ENCODE measurements at places on chromosomes 7 and 10.
A peak's percentile ranks its signal among the peaks of the same experiment; 100 is the strongest.

- DNase-seq: no peak
These were observed 151.6 kb upstream of the UNC5B start for GRCh38 chr10:71060476-71061426.

- DNase-seq: no peak
These were observed 629.1 kb downstream of the PARD3 start for GRCh38 chr10:34185998-34186397.

- no peak for DNase-seq
These were observed 121.3 kb downstream of the ADCY1 start for GRCh38 chr7:45695249-45695995.

GRCh38 chr7:96059075-96059474 lies 262.8 kb downstream of the SLC25A13 start:
- no peak for DNase-seq

- DNase-seq: no peak
These were observed 21.8 kb downstream of the SLC35G1 start for GRCh38 chr10:93915598-93915997.

GRCh38 chr7:28954471-28954870 lies 3.7 kb downstream of the TRIL start:
- no peak for DNase-seq

- DNase-seq: no peak
These were observed 51.2 kb downstream of the MICU1 start for GRCh38 chr10:72574636-72575035.

DNA sequence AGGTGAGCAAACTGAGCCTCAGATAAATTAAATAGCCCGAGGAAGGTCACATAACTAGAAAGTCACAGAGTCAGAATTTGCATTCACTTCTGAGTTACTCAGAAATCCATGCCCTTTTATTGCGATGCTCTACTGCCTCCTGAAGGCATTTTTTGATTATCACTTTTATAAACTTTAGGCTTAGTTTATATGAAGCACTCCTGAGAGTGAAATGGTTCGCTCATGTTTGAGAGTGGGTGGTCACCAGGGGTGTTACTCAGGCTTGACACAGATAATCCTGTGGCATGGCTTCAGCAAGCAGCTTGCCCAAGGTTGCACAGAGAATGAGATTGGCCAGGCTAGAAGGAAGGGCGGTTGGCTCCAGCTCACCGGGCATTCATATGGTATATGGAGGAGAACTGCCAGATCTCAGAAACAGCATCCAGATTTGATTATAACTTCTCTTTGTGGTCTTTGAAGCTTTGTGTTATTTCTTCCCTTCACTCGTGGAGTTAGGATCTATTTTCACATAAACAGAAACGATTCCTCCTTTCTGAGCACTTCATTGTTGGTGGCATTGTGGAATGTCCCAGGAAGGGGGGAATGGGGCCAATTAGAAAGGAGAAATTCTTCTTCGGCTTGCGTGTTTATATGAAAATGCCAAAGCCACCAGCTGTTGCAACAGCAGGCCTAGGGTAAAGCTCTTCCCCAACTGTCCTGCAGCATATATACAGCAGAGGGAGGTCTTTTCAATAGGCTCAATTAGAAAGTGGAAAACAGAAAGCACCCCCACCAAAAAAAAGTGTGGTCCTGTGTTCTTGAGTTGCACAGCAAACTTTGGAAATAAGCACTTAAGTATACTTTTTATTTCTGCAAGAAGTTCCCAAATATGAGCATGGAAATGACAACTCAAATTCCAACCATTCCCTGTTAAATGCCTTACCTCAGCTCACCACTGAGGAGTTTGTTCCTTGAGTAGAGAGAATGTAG lies 628.8 kb downstream of the SUGCT start:
- DNase-seq: no peak

GRCh38 chr7:13240349-13240748 lies 552.9 kb downstream of the ARL4A start:
- DNase-seq: no peak

- no peak for DNase-seq
These were observed 70.8 kb downstream of the LRRC17 start for GRCh38 chr7:102983602-102984001.

GRCh38 chr7:29239638-29240037 lies 45.1 kb downstream of the CHN2 start:
- peak; percentile 19 for DNase-seq

GRCh38 chr10:125149036-125149679 lies 11.2 kb downstream of the CTBP2 start:
- DNase-seq: peak; percentile 83

- DNase-seq: no peak
These were observed 507 bp downstream of the STN1 start for GRCh38 chr10:103917302-103918052.

- no peak for DNase-seq
These were observed 43.4 kb upstream of the ITGB8 start for GRCh38 chr7:20287317-20287716.

DNA sequence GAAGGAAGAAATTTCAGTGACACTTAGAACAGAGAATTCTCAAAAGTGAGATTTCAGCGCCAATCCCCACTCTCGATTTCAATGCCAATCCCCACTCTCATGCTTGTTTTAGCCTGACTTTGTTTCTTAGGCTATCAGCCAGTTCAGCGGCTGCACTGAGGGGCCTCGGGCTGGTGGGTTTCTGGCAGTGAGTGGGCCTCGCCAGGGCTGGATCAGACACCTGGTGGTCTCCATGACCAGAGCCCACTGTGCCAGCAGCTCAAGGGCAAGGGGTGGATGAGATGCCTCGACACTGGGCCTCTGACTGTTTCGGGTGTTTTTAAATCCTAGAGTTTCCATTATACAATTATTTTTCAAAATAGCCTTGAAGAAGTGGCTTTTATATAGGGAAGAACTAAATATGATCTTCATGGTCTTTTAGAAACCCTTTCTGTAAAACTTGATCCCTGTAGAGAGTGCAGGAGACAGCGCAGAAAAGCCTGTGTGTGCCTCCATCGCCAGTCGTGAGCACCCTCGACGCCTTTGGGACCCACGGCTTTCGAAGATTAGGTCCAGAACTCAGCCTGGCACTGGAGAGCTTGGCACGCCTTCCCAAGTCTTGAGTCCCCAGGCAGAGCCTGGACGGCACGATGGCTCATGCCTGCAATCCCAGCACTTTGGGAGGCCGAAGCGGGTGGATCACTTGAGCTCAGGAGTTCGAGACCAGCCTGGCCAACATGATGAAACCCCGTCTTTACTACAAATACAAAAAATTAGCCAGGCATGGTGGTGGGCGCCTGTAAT lies 76.2 kb downstream of the INPP5A start:
- DNase-seq: no peak

DNA sequence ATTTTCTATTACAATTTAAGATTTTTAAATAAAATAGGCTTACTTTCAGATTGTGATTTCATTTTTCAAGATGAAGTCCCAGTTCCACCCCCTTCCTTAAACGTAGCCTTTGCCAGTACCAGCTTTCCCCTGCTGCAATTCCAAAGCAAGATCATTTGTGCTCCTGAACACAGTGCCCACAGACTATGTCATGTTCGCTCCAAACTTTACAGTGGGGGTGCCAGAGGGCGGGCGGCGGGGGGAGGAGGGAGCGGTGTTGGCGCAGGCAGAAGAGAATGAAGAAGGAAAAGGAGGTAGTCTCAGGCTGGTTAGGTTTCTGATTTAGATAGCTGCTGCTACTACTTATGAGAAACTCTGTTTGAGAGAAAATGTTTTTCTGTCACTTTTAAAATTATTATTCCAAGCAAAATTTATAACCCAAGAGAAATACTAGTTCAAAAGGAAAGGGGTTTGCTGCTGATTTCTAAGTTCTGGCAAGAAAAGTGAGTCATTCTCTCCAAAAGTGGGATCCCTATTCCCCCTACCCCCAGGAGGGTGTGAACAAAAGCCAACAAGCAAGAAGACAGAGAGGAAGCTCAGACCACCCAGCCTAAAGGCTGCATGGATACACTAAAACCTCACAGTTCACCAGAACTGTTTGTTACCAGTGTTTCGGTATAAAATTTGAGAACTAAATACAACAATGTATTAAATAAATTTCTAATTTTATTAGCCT lies 109.6 kb downstream of the SRPK2 start:
- DNase-seq: no peak

DNA sequence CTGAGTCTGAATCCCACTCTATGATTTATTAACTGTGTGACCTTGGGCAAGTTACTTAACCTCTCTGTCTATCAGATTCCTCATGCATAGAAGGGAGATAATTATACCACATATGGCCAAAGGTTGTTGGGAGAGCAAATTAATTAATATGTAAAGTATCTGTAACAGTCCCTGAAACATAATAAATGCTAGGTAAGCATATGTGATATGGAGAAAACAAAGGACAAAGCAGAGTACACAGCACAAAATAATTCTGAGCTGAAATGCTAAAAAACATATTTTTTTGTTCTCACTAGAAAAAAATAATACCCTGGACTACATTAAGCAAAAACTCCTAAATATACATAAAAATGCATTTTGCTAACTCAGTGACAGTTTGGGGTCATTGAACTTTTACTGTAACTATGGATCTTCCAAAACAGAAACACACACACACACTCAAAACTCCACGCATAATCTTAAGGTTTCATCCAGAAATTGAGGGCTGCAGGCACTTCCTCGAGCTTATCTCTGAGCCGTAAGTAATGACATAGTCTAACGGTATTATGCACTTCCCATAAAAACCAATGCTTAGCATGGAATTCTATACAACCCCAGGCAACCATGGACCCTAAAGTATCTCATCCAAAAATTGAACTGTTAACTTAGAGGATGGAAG lies 201.7 kb upstream of the PTN start:
- no peak for DNase-seq

DNA sequence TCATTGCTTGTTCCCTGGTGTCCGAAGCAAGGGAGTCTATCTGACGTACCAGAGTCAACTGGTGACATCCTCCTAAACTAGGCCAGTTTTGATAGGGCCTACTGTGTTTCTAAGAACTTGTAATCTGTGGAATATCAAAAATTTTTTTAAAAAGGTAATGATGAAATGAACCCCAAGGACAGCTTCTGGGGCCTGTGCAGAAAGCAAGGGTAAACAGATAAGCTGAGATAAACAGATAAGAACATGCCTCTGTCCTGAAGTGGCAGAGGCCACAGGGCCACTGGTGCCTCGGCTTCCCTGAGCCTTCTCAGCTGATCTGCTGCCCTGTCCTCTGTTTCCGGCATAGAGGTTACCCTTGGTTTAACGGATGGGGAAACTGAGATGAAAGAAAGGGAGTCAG lies 8.8 kb downstream of the GRK5 start:
- DNase-seq: no peak

- no peak for DNase-seq
These were observed 26.9 kb upstream of the MKLN1 start for GRCh38 chr7:131300572-131301466.

DNA sequence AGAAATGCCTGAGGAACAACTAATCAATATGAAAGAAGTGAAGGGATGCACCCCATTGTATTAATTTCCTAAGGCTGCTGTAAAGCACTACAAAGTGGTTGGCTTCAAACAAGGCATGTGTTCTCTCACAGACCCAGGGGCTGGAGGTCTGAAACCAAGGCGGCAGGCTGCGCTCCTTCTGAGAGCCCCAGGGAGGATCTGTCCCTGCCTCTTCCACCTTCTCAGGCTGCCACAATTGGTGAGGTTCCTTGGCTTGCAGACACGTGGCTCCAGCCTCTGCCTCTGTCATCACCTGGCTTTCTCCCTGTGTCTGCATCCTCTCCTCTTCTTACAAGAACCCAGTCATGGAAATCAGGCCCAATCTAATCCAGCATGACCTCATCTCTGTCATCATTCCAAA lies 110.1 kb downstream of the TNS3 start:
- no peak for DNase-seq

DNA sequence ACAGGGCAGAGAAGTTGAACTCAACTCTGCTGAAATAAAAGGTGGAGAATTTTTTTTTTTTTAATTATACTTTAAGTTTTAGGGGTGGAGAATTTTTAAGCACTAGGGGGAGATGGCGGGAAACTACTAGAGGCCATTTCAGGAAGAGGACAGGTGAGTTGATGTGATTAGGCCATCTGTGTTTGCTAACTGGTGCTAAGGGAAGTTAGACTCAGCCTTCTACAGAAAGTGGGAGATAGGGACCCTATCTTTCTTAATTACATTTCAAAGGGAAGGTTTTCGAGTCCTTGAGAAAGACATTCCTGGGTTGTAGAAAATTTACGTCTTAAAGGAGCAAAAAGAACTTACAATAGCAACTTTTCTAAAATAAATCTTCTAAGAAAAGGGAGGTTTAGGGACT lies 124.8 kb downstream of the LHFPL3 start:
- no peak for DNase-seq

GRCh38 chr10:110273474-110273873 lies 31.2 kb downstream of the SMNDC1 start:
- DNase-seq: peak; percentile 31
